ENCODE measurements at places on chromosomes 5 and 9.

DNA sequence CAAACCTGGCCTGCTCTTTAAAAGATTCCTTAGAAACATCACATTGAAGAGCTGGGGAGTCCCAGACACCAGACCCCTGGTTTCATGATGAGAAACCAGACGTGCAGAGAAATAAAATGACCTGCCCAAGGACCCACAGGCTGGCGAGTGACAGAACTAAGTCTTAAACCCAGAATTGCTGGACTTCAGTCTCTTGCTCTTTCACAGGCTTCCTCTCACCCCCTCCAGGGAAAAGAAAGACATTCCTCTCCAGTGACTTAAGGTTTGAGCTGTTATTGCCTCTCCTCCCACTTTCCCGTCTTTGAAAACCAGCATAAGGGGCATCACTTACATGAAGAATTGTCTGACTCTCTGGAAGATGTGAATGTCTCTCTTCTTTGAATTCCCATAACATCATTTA, 535.2 kb downstream of the IRX1 start:
- no peak for DNase-seq

GRCh38 chr5:143955141-143955540, 143.2 kb downstream of the HMHB1 start:
- DNase-seq, result no peak

DNA sequence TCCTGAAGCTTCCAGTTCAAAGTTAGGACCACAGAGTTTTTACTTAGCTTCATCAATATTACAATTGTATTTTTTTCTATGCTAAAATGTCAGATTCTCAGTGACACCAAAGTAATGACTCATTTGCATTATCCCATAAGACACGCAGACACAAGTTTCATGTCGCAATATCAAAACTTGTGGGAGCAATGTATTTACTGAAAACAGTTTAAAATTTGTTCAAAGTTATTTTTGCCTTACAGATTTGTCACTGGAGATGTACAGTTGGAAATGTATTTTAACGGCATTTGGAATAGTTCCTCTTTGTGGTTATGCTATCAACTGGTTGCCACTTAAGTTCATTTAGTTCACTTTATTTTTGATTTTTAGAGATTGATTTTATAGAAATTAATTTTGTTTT, 36.2 kb upstream of the DAP start:
- DNase-seq, result no peak

GRCh38 chr5:129116797-129117196, 22.2 kb downstream of the ISOC1 start:
- DNase-seq, result no peak

DNA sequence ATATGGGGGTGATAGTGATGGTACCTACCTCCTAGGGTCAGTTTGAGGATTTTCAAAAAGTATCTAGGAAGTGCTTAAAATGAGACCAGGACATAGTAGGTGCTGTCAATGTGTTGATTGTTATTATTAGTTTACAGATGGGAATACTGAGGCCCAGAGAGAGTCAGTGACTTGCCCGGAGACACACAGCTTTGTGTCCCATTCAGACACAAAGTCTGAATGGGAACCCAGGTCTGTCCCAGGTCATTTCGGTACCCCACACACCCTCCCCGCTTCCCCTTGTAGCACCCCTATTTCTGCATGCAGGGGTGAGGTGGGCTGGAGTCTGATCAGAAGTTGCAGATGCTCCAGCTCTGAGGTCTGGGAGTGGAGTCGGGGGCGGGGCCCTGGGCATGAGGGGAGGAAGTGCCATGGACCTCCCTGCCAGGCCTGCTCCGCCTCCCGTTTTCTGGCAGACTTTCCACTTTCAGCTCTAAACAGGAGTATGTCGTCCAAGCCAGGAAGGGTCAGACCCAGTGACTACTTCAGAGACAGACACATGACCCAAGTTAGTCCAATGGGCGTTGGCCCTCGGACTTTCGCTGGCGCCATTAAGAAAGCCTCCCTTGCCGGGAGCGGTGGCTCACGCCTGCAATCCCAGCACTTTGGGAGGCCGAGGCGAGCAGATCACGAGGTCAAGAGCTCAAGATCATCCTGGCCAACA, 3.2 kb upstream of the DBN1 start:
- no peak for DNase-seq

GRCh38 chr5:123474228-123474627, 37.7 kb upstream of the CSNK1G3 start:
- DNase-seq, result no peak

GRCh38 chr5:181086026-181086883, 44.7 kb downstream of the OR2V1 start:
- DNase-seq, result no peak

- DNase-seq, result no peak
Observed at GRCh38 chr5:147373328-147373727, 136.5 kb downstream of the DPYSL3 start.

- DNase-seq, result peak; percentile 96
Observed at GRCh38 chr5:36875051-36875789, 1.3 kb upstream of the NIPBL start.

- DNase-seq, result no peak
Observed at GRCh38 chr5:38634568-38635369, 78.3 kb upstream of the LIFR start.

DNA sequence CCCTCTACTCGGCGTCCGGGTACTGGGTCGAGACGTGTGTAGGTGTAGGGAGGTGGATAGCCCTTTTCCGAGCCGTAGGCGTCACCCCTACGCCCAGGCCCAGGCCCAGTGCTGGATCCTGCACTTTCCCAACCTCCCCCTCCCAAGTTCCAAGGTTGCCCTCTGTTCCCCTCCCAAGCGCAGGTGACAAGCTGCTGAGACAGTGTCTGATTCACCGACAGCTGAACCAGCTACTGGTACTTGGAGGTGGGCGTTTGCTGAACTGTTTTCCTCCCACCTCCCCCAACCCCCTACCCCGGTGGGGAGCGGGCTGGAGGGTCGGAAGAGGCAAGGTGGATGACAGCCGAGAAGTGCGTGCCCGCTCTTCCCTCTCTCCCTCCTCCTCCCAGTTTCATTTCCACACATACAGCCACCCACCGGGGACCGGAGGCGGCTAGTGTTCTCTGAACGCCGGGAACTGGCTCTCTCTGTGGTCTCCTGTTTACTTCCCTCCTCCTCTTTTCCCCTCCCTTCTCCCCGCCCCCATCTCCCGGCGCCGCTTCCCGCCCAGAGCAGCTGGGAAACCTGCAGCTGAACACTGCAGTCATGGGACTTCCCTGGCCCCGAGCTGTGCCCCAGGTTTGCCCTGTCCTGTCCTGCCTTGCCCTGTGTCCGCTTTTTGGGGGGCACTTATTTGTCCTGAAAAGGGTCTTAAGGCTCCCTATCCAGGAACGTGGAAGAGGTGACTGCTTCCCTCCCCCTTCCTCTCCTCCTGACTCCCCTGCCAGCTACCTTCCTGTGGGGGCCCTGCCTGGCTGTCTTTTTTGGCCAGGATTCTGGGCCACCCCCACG, 6.2 kb upstream of the KLF9 start:
- DNase-seq, result peak; percentile 60

DNA sequence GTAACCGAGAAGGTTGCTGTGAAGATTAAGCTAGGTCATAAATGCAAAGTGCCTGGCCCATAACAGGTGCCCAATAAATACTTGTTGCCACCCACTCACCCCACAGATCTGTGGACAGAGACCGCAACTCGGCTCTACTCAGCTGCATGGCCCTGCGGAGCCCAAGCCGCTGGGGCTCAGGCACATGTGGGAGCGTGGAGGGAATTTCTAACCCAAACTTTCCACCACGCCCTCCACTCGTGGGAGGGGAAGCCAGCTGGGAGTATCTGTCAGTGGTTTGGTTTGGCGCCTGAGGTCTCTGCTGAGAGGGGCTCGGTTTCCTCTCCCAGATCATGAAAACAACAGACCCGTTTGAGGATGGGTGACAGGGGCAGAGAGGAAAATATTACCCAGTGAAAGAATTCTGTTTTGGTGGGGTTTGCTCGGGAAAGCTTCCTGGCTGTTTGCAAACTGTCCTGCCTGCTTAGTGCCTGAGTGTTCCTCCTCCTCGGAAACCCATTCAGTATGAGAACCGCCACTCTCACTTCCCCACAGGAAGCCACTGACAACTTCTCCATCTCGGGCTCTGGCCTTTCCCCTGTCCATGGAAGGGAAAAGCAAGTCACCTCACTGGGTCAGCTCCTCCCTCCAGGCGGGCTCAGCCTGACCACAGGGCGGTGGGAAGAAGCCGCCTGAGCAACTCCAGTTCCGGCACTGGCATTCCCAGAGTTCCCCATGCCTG, 60.1 kb downstream of the RGS3 start:
- no peak for DNase-seq

- DNase-seq, result no peak
Observed at GRCh38 chr9:125393426-125393825, 131.8 kb downstream of the GAPVD1 start.

DNA sequence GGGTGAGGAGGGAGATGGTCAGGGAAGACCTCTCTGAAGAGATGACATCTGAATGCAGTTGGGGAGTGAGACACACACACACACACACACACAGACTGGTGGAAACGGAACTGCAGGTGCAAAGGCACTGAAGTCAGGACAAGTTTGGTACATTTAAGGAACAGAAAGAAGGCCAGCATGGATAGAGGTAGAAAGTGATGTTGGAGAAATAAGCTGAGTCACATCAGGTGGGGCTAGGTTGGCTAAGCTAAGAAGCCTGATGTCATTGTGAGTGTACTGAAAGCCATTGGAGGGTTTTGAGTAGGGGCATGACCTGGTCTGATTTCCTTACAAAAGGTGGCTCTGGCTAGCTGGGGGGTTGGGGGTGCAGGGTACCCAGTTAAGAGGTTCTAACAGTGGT, 3.1 kb downstream of the BSPRY start:
- DNase-seq, result no peak

- no peak for DNase-seq
Observed at GRCh38 chr5:68543212-68543611, 327.7 kb downstream of the PIK3R1 start.

- no peak for DNase-seq
Observed at GRCh38 chr5:169384661-169385060, 83.7 kb upstream of the SLIT3 start.

GRCh38 chr9:136740971-136741882, 1.5 kb downstream of the LCN10 start:
- no peak for DNase-seq

DNA sequence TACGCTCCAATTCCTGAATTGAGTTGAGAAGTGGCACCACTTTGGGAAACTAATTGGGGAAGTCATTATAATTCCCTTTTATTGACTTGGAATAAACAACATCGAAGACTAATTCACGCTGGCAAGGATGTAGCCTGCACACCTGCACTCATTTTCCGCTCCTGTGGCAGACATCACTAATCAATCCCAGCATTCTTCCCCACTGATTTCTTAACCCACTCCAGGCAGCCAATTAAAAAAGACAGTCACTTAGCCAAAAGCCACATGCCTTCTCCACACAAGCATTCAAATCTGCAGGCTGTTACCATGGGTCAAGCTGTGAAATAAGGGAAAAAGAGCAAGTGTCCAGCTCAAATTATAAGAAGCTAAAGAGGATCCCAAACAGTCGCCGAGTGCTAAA, 68.2 kb upstream of the HRH2 start:
- no peak for DNase-seq

DNA sequence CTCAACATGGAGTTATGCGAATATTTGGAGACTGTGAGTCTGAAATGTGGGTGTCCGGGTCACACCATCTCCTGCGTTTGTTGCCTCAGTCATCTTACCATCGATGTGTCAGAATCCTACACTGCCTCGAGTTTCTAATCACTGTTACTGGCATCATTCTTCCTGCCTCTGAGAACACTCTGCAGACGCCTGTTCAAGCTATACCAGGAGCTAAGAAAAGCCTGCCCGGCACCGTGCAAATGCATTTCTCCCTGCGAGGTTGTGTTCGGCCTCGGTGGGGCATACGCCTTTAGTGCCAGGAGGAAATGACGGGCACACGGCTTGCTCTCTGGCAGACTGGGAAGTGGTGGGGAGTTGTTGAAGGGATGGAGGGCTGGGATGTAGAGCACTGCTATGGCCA, 31.2 kb upstream of the SLC25A51 start:
- DNase-seq, result no peak

- DNase-seq, result no peak
Observed at GRCh38 chr5:166431456-166431855, 1860.0 kb upstream of the WWC1 start.

DNA sequence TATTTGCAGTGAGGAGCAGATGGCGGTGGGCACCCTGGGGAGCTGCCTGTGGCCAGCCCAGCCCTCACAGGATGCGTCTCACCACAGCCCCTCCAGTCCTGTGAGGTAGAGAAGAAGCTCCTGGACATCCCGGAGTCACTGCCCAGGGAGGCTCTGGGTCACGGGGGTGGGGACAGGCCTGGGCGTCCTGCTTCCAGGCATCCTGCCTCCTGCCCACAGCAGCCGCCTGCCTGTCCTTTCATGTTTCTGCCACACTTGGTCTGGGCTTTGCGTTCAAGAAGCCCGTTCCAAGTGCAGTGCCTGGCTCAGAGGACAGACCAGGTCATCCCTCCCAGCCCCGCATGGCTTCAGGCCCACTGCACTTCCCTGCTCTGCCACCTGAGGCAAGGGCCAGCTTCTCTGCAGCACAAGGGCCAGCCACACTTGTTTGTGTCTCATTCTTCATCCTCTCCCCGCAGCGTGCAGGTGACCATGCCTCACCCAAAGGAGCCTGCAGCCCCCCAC, 38.2 kb downstream of the ZDHHC11B start:
- DNase-seq, result no peak

DNA sequence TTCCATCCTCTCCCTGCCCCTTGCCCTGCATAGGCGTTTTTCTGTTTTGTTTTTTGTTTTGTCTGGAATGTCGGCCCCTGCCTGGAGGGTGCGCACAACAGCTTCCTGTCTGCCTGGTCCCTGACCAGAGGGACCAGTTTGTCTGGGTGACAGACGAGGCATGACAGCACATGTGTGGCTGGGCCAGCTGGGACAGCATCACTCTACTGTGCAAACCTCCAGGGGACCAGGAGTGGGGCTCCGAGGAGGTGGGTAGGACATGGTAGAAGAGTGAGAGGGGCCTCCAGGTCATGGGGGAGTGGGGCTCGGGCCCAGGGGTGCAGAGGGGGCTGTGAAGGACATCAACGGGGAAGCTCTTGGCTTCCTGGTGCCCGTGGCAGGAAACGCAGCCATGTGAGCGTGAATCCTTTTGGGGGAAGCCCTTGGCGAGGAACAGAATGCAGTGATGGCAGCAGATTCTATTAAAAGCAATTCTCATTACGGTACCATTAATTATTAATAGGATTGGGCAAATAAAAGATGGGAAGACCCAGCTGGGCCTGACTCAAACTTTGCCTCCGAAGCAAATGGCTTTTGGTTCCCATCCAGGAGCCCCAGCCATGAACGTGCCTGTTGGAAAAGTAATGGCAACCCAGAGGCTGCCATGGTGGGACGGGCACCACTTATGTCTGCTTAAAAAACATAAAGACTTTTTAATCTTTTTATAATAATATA, 184.4 kb upstream of the IER5L start:
- no peak for DNase-seq

GRCh38 chr5:65190328-65191053, 291.2 kb downstream of the ADAMTS6 start:
- DNase-seq, result no peak

- no peak for DNase-seq
Observed at GRCh38 chr5:68187268-68188055, 28.1 kb upstream of the PIK3R1 start.

- no peak for DNase-seq
Observed at GRCh38 chr5:129141696-129142095, 47.1 kb downstream of the ISOC1 start.
